MCF 10A (cell line): ENCODE measurements at places on chromosomes 6 and 20.

DNA sequence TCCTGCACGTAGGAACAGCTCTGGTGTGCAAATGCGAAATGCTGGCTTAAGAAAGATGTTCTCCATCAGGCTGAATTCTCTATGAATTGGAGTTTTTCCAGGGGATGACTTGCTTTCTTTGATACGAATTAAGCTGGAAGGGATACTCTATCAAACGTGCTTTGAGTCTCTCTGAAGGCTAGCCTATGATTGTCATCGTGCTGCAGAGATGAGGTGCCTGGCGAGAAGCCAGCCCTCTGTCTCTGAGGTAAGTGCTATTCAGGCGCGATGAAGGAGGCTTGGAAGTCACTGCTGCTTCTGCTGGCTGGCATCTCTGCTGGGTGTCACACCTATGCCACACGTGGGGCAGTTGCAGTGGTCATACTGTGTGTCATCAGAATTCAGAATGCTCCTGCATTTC, 223.7 kb downstream of the TAF4 start:
- DNase-seq: no peak

- DNase-seq: peak; percentile 22
Measured at GRCh38 chr6:17418281-17419188, 25.1 kb downstream of the CAP2 start.

- DNase-seq: no peak
Measured at GRCh38 chr20:56363491-56363890, 4.7 kb downstream of the FAM210B start.

GRCh38 chr20:573414-574296, 30.1 kb upstream of the CSNK2A1 start:
- no peak for DNase-seq

DNA sequence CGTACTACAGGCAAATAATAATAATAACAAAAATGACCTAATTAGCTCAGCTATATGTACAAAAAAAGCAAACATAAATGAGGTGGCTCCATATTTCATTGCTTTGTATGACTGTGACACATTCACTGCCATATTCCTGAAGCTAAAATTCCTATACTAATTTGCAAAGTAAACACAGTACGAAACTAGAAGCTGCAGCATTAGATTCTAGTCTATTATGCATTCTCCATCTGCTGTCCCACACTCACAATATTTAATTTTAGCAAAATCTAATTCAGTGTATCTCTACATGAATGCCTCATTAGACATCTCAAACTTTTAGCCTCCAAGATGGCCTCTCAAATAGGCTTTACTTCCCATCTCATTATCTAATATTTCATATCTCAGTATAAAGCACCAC, 55.1 kb downstream of the ATG5 start:
- DNase-seq: no peak

- no peak for DNase-seq
Measured at GRCh38 chr6:137193256-137194070, 20.0 kb upstream of the IL22RA2 start.

- no peak for DNase-seq
Measured at GRCh38 chr6:95081949-95082348, 495.4 kb upstream of the MANEA start.

- DNase-seq: no peak
Measured at GRCh38 chr6:33732817-33733708, 13.6 kb downstream of the IP6K3 start.

DNA sequence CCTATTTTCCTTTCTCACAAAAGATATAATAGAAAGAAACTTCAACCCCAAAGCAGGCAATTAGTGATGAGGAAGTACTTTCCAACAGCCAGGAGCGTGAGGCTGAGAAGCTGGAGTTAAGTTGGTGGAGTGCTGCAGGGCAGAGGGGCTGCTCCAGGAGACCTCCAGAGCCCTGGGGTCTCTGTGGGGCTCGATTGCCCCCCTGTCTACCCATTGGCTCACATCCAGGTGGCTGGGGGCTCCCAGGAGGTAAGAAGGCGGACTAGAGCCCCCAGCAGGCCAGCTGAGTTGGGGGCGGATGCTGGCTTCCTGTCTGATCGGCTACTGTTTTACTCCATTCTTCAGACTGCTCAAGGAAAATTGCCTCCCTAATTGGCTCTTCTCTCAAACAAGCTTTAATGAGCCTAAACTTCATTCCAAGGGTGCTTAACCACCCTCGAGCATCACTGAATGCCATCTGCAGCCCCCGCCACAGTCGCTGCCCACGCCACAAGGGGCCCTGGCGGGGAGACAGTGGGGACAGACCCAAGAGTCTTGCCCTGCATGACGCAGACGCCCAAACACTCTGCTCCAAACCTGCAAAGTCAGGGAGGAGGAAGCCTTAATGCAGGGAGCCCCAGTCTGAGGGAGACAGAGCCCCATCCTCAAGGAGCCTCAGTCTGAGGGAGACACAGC, 78.6 kb downstream of the MDGA1 start:
- no peak for DNase-seq
